Hematopoietic multipotent progenitor cell (in vitro differentiated cells): ENCODE measurements at places on chromosomes 6 and 20.

GRCh38 chr6:100475554-100476320, 11.0 kb upstream of the SIM1 start:
- no peak for DNase-seq

DNA sequence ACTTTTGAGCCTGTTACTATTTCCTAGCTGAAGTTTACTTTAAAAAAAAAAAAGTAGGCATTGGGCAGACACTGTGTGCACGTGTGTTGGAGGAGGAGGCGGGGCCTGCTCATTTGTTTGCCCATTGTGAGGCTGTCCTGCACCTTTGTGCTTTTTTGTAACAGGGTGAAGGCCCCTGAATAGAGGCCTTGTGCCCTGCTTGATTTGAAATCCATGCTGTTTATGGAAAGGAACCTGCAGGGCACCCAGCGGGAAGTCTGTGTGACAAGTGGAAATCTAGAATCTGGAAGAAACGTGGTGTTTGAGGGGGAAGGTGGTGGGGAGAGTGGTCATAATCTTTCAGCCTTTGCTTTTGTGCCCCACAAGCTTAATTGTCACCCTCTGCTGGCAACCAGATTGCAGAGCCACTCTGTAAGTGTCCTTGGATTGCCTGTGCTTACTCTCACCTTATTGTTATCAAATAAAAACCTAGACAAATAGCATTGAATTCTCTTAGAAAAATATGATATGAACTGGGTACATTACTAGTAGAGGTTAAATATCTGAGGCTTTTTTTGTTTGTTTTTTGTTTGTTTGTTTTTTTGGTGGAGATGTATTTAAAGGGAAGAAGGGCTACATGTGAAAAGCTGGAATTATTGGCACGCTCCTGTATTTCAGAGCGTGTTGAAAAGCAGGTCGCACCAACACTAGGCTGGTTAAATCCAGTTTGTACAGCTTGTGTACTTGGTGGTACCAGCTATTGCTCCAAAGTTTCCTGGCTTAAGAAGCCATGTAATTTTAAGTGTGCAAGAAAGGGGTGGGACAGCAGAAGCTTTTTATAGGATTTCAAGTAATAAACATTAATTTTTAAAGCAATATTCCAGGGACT, 156.3 kb downstream of the ARID1B start:
- DNase-seq: peak; percentile 40

DNA sequence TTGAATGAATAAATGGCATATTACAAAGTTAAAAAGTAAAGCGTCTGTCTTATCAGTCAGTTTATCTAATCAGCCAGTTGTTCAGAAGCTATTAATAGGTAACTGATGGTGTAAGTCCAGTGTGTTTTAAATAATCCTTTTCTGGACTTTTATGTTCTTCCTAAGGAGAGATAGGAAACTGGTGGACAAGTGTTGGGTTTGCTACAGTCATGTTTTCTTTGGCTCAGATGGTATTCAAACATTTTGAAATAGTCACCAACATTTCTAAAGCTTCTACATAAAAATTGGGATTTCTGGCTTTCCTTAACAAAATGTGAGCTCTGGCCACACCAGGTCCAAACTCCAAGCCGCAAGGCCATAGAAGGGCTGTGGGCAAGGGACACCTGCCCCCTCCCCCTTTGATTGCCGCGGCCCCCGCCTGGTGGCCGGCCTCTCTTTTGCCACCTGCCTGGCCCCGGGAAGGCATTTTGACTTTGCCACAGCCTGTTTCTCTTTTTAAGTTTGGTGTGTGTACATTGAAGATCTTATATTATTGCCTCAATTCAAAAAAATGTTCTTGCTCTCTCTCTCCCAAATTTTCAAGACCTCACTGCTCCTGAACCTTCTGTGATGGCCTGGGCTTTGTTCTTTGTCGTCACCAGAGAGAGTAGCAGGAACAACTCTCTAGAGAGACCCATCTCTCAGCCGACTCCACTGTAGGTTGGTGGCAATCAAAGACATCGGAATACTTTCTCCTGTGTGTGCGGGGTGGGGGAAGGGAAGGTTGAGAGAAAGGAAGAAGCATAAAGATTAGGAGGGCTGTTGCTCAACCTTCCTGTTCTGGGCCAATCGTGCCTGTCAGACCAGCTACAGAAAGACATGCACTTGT, 84.0 kb upstream of the ZNF217 start:
- DNase-seq: peak; percentile 46

GRCh38 chr6:97449444-97449966, 166.5 kb upstream of the MMS22L start:
- DNase-seq: no peak

GRCh38 chr20:38167851-38168760, 3.0 kb upstream of the TGM2 start:
- DNase-seq: no peak

- no peak for DNase-seq
Measured at GRCh38 chr20:35877611-35878010, 76.7 kb downstream of the SCAND1 start.

- DNase-seq: no peak
Measured at GRCh38 chr6:146301764-146302163, 241.9 kb upstream of the RAB32 start.

DNA sequence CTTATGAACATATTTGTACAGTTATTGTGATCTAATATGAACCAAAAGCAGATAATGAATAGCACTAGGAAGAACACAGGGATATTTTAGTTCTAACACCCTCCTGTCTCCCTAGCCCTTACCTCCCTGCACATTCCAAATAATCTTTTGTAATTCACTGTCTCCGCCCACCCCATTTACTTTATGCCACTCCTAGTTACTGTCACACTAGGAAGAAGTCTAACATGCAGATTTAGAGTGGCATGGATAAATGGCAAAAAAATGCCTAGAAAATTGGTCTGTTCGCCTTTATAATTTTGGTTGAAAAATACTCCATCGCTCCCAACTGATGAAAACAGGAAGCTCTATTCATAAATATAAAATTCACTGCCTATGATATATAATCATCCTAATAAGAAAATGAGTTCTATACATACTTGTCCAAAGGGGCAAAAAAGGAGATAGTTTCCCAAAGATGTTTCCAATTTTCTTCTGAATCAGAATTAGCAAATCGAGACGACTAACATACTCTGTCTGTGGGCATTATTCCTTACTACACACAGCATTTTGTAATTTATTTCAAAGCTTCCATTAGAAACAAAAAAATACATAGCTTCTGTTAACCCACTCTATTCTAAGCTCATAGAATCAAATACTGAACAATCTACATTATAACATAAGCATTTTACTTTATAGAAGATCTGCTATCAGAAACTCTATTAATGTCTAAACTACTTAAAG, 1.3 kb upstream of the RUNX2 start:
- peak; percentile 37 for DNase-seq

GRCh38 chr20:38987777-38988176, 25.6 kb downstream of the DHX35 start:
- no peak for DNase-seq

DNA sequence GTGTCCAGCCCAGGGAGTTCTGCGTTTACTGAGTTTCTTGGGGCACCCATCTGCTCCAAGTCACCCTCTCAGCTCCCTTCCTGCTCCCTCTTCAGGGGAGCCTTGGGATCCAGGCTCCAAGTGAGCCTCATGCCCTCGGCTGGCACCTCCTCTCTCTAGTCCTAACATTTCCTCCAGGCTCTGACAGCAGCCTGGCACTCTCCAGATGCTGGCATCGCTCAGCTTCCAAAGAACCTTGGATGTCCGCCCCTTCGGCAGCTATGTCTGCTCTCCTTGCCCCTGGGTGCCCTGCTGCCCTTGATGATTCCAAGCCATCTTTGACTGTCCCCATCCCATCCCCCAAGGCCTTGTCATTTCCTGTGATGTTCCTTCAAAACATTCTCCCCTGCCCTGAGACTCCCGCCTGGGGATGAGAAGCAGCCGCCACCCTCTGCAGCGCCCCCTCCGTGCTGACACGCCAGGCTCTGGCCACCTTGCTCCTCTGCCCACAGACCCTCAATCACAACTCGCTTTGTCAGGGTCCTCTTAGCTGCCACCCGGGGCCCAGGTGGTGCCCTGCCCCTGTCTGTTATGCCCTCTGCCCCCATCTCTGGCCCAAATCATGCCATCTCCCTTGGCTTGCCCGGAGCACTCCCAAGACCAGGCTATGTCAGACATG, 6.6 kb upstream of the GFRA4 start:
- DNase-seq: no peak

- no peak for DNase-seq
Measured at GRCh38 chr20:38034961-38035360, 1.4 kb downstream of the RPRD1B start.

GRCh38 chr20:64165866-64166600, 1.8 kb downstream of the MYT1 start:
- no peak for DNase-seq

- DNase-seq: no peak
Measured at GRCh38 chr6:82584194-82584695, 220.6 kb downstream of the TPBG start.

- no peak for DNase-seq
Measured at GRCh38 chr6:166465003-166465399, 82.3 kb upstream of the MPC1 start.

DNA sequence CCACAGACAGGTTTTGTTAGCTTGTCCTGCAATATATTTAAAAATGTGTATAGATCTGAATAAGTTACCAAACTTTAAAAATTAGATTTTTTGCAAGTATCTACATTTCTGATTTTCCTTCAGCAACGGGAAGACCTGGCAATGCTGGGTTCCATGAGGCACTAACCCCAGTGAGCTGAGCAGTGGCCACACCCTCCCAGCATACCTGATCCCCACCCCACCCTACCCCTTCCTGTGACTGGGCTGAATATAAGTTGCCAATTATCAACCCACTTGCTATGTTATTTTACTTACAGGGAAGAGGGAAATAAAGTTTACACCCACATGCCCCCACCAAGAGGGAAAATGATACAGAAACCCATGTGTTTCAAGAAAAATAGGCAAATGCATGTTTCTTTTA, 70.3 kb upstream of the RALGAPA2 start:
- no peak for DNase-seq

GRCh38 chr6:49264909-49265308, 198.1 kb downstream of the MMUT start:
- DNase-seq: no peak

DNA sequence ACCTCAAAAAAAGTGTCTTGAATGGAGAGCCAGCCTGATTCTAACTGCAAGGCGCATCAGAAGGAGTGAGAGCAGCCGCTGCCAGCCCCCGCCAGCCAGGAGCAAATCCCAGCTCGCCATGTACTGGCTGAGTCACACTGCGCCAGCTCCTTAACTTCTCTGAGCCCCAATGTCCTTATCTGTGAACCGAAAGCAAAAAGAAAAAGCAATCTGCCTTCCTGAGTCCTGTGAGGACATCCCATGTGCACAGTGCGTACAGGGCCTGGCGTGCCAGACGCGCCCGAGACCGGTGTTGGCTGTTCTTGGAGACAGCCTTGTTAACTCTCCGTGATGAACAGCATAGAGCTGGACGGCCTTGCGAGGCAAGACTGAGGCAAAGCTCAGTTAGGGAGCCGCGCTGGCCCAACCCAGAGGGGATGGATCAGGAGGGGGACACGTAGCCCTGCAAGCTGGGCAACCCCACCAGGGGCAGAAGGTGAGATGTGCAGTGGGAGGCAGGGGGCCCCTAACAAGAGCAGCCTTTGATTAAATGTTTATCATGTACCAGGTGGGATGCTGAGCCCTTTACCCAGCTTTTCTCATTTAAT, 122.7 kb downstream of the AGPAT4 start:
- no peak for DNase-seq

GRCh38 chr6:138959521-138959920, 28.5 kb downstream of the REPS1 start:
- DNase-seq: no peak

DNA sequence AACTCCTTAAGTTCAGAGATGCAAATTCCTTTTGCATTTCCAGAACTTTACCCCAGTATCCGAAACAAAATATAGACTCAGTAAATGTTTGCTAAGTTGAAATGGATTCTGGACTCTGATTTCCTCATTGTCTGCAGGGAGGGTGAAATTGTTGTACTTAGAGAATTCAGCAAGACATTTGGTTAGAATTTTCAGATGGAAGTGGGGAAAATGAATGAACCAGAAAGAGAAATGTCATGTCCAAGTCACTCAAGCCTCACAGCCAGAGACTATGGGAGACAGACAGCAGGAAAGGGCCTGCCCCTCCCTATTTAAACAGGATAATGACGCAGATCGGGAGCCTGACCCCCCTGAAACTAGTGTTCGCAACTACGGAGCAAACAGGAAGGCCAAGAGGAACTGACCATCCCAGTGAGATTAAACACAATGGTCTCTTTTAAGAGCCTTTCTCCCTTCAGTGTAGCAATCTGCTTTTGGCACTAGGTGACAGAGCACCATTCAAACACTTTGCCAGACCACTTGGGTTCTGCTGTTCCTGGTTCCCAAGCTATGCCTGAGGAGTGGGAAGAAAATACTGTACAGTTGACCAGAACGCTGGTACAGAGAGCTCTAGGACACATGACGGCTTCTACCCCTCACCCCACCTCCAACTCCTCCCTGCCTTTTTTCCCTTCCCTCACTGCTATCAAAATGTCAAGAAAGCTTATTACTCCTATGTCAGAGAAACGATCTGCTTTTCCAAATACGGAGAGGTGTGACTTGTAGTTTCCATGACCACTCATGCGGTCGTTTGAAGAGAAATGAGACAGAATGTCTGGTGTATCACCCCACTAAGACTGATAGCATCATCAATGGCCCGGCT, 13.7 kb downstream of the NEDD9 start:
- no peak for DNase-seq

DNA sequence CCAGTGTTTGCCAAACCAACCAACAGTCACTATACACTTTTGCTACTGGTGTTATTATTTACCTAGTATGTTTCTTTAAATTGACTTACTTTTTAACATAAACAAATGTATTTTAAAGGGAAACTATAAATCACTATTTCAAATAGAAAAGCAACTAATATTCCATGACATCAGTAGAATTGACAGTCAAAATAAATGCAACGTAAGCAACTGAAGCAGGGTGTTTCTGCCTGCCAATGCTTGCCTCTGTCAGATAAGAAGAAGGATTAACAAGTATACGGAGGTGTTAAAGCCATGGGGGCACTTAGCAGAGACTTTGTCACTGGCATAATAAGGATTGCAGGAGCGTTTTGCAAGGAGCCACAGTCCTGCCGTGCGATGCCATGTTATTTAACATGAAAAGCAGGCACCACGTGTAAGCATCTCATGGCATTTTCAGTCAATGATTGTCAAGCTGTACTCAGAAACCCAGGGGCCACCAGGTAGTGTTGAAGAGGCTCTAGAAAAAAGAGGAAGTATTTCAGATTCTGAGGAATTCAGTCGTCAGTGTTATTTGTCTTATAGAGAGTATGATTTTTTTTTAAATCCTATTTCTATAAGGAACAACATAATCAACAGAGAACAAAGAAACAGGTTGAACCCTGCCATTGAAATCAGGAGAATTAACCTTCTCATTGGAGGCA, 131.7 kb downstream of the BFSP1 start:
- DNase-seq: no peak

DNA sequence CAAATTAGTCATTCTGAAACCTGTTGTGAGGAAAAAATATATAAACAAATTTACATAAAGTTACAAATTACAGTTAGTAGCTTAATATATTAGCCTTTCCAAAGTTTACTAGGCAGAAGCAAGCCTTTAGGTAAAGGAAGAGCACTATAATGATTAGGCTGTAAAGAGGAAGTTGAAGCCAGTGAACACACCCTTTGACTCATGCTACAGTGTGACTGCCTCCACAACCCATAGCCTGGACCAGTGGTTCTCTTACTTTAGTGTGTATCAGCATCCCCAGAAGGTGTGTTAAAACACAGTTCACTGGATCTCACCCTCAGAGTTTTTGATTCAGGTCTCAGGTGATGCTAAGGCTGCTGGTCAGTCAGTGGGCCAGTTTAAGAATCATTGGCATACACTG, 91.4 kb upstream of the DEFB112 start:
- no peak for DNase-seq
